ENCODE measurements at places on chromosomes 13 and 19.

GRCh38 chr13:114234266-114234644 lies 442 bp upstream of the CDC16 start:
- DNase-seq = no peak

- DNase-seq = no peak
Measured at GRCh38 chr13:75934889-75935288, 298.8 kb downstream of the LMO7 start.

DNA sequence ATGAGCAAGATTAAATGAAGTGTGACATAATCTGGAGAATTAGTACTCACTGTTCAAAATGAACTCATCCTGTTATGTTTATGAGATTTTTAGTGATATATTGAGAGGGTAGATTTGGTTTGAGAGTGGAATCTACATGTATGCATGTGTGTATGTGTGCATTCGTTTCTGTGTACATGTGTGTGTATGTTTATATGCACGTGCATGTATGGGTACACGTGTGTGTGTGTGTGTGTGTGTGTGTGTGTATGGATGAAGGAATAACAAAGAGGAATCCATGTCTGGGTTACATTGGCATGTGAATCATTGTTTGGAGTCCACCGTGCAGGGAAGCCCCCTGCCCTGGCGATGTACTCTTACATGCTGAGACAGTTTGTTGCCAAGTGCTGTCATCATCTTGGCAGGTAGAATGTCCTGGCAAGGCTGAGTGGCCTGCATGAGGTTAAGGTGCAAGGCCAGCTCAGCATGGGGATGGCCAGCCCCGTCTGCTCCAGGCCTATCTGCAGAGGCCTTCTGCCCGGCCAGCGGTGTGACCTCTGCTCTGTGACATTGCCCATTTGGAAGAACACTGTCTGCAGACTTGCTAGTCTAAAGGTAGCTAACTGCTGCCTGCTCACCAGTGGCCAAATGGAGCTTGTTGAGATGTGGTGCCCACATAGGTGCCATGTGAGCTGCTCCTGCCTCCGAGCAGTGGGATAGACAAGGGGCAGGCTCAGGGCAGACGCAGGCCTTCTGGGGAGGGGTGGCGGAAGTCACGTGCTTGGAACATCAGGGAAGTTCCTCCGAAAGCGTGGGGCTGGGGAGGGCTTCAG lies 222.3 kb downstream of the TEX29 start:
- DNase-seq = no peak

DNA sequence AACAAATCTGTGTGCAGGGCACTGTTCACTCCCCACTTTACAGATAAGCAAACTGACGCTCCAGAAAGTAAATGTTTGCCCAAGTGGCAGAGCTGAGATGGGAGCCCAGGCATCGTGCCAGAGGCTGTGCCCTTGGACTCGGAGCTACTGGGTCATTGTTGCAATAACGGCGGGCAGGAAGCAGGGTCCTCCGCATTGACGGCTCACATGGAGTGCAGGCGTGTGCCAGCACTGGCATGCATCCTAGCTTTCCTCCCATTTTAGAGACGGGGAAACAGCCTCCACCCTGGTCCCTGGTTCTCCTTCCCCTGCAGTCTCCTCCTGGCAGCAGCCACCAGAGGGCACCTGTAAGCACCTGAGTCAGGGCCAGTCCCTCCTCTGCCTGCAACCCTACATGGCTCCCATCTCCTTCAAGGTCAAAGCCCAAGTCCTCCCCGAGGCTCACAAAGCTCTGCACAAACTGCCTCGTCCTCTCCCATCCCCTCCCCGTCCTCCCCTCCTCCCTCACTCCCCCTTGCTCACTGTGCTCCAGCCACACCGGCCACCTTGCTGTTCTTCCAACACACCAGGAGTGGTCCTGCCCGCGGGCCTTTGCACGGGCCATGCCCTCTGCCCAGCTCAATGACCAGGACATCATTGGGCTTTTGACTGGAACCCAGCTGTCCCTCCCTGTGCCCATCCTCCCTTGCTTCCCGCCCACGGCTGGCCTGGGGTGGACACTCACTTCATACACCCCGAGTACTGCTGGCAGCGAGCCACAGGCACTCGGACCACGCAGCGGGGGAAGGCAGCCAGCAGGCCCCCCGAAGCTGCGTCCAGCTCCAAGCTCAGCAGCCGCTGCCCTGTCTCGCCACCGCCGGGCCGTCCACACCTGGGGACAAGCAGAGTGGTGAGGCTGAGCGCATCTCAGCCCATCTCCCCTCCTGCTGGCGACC lies 7.7 kb upstream of the LRG1 start:
- no peak for DNase-seq

- peak; percentile 89 for DNase-seq
Measured at GRCh38 chr13:100573121-100573520, 15.5 kb downstream of the GGACT start.

- no peak for DNase-seq
Measured at GRCh38 chr13:60427285-60427684, 30.3 kb downstream of the TDRD3 start.

DNA sequence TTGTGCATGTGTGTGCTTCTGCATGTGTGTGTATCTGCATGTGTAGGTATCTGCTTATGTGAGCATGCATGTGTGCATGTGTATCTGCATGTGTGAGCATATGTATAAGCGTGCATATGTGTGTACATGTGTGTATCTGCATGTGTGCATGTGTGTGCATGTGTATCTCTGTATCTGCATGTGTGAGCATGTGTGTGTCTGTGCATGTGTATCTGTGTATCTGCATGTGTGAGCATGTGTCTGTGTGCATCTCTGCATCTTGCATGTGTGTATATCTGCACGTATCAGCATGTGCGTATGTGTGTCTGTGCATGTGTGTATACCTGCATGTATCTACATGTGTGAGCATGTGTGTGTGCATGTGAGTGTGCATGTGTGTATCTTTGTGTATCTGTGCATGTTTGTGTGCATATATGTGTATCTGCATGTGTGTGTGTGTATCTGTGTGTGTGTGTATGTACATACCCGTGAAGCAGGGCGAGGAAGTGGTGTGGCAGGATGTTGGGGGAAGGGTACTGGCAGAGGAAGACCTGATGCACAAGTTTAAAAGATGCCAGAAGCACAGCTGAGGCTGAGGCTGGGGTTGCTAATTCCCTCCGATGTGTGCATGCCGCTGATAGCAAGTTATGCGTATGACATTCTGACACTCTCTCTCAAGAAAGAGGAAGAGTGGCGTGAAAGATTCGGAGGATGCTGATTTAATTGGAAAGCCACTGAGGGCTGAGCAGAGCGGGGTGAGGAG lies 64.2 kb downstream of the TEX29 start:
- DNase-seq = peak; percentile 61

DNA sequence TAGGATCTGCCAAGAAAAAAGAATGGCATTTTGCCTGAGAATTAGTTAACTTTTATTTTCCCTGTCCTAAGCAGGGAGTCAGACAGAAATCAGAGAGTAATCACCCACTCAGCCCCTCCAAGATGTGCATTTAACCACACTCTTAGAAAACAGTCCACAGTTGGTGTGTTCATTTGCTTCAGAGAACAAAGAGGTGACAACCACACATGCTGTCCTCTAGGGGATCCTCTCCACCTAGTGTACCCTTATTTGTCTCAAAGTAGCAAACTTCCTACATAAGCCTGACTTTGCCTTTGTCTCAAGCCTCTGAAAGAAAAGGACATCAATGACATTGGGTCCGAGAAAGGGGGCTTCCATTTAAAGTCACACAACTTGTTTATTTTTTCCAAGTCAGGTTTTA lies 107.0 kb upstream of the RFC3 start:
- DNase-seq = no peak

DNA sequence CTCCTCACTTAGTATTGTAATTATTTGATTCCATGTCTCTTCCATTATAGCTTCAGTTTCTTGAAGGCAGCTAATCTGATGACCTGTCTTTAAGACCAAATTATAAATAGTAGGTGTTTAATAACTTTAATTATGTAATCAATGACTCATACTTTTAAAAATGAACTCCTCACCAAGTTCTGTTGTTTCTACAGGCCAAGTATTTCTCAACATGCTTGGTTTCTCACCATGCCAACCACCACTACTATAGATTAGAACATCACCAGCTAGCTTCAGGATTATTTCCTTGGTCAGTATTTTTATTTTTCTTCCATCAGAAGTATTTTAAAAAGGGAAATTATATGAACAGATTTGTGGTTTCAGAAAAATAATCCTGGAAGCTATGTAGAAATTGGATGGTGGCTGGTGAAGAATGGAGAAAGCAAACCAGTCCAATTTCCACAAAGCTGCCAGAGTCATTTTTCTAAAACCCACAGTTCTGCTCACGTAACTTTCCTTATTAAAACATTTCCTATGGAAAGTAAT lies 237.7 kb upstream of the DACH1 start:
- no peak for DNase-seq

GRCh38 chr13:28199089-28199488 lies 60.7 kb downstream of the PAN3 start:
- no peak for DNase-seq

- no peak for DNase-seq
Measured at GRCh38 chr13:48739386-48739964, 85.7 kb downstream of the CYSLTR2 start.

GRCh38 chr19:29547981-29548380 lies 22.2 kb downstream of the VSTM2B start:
- DNase-seq = peak; percentile 45

GRCh38 chr13:92896842-92897241 lies 329.8 kb upstream of the GPC6 start:
- DNase-seq = no peak

DNA sequence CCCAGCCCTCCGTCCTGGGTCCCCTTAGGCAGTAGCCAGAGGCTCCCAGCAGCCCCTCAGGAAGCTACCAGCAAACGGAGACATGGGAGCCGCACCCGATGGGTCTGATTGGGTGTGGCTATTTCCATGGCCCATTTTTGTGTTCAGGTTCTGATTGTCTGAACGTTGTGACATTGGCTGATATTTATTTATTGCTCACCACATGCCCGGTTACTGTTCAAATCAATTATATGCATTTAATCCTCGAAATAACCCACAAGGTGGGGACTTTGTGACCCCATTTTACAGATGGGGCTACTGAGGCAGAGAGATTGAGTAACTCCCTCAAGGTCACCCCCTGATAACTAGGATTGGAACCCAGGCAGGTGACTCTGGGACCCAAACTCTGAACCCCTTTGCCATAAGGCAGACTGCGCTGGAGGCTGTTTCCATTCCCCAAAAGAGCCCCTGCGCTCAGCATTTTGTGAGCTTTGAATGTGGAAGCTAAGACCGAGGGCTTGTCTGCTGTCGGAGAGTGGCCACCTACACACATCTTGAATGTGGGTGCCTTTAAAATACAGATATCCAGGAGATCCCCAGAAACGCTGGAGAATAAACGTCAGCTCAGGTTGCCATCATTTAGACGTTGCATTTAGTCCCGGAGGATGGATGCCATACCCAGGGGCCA lies 13.6 kb upstream of the MCF2L start:
- DNase-seq = peak; percentile 45

DNA sequence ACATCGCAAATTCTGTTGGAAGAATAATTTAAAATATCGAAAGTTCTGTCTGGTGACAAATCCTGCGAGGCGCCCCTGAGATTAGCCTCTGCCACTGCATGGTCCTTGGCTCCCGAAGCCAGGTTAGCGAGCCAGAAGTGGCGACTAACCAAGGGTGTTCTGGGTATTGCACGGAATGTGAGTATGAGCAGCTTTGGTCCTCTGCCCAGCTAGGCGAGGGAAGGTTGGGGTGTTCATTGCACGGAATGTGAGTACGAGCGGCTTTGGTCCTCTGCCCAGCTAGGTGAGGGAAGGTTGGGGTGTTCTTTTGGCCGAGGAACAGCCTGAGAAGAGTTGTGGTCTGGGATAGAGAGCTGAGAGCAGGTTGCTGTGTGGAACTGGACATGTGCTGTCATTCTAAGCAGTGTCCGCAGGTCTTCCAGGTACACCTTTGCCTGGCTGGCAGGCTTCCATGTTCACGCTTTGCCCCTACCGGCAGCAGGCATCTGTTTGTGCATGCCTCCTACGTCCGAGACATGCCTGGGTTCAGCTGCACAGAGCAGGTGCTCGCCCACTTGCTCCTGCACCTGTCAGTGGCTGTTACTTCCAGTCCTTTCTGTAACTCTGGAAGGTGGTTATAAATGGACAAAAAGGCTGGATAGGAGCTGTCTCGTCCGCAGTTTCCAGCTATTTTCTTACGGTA lies 18.3 kb upstream of the TEX29 start:
- DNase-seq = no peak

DNA sequence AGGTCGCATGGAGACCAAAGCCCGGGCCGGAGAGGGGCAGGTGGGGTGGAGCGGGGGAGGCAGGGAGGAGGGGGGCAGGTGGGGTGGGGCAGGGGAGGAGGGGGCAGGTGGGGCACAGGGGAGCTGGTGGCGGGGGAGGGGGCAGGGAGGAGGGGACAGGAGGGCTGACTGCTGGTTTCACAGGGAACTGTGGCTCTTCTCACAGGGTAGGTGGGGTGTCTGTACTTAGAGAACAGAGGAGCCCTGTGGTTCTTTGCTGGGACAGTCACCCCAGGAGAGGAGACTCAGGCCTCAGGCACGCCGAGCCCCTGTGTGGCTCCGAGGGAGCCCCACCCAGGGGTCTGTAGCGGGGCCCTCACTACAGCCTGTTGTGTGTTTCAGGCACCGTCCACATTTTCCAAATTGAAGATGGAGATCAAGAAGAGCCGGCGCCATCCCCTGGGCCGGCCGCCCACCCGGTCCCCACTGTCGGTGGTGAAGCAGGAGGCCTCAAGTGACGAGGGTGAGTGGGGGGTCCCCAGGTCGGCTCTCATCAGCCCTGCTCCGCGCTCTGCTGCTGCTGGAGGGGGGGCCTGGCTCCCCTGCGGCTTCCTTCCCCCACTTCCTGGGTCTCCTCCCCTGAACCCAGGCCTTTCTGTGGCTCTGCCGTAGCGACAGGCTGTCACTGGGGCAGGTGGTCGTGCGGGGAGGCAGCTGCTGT lies 162.7 kb downstream of the KDM4B start:
- DNase-seq = no peak

GRCh38 chr19:29302002-29302928 lies 89.3 kb upstream of the UQCRFS1 start:
- DNase-seq = peak; percentile 5

DNA sequence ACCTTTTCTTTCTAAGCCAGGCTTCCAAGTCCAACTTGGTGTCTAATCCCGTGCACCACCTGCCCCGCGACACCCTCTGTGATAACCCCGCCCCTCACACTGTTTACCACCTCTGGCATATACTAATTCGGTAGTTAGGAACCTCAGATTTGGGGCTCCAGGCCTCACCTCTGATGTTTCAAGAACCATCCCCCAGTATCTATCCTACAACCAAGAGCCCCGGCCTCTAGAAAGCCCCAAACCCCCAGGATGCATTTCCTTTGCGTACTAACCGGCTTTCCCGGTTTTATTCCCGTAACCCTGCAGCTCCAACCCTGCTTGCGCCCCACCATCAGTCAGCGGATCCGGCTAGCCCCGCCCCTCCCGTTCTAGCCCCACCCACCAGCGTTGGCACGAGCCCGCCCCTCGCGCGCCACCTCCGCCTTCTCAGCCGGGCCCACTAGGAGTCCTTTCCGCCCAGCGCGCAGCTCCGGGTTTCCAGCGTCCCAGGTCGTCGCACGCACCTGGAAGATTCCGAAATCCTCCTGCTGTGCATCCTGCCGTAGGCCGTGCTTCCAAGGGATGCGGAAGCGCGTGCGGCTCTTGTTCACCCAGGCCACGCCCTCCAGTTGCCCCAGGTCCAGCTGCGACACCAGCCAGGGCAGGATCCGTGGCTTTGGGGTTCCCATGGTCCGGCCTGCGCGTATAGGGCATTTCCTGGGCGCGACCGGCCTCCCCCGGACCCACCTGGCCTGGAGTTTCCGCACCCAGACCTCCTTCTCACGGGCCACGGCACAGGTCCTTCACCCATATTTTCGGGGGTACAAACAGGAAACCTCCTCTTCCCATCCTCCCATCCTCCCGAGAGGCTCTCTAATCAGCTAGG lies 1.3 kb downstream of the IRF3 start:
- peak; percentile 96 for DNase-seq

- DNase-seq = peak; percentile 78
Measured at GRCh38 chr13:42594481-42595252, 20.7 kb downstream of the TNFSF11 start.

GRCh38 chr13:36450534-36450933 lies 18.2 kb downstream of the CCNA1 start:
- DNase-seq = no peak

All from activated effector memory CD4-positive, alpha-beta T cell treated with anti-CD3 and anti-CD28 coated beads, Interleukin-2, amount 50 U/mL, for 16 hours (primary cell).